ENCODE measurements at places on chromosomes 13 and 19.

DNA sequence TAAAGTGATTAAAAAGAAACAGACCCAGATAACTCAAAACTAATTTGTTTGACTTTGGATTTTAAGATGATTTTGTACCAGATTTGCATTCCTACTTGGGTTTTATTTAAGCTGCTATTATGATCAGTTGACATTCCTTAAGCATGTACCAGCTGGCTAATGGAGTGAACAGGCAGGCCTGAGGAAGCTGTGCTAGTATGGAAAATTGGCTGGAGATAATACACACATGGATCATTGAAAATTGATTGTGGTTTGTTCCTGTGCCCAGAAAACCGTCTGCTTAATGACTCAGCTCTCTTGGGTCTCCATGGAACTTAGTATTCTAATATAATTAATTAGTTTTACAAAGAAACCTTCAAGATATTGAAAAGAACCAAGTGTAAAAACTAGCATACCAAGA, 22.6 kb downstream of the POLR1D start:
- DNase-seq: no peak

DNA sequence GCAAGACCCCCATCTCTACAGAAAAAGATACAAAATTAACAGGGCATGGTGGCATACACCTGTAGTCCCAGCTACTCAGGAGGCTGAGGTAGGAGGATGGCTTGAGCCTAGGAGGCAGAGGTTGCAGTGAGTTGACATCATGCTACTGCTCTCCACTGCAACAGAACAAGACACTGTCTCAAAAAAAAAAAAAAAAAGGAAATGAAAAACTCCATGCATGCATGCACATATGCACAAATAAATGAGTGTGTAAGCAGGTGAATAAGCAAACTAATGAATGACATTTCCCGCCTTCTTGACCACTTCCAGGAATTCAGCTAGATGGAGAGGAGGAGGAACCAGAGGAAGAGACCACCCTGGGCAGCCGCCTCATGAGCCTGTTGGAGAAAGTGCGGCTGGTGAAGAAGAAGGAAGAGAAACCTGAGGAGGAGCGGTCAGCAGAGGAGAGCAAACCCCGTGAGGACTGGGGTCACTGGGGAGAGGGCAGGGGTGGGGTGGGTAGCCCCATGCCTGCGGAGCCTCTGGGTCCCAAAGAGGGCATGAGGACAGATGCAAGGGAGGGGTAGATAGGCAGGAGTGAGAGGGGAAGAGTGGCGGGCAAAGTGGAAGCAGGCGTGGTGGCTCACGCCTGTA, 58.8 kb downstream of the RYR1 start:
- no peak for DNase-seq

DNA sequence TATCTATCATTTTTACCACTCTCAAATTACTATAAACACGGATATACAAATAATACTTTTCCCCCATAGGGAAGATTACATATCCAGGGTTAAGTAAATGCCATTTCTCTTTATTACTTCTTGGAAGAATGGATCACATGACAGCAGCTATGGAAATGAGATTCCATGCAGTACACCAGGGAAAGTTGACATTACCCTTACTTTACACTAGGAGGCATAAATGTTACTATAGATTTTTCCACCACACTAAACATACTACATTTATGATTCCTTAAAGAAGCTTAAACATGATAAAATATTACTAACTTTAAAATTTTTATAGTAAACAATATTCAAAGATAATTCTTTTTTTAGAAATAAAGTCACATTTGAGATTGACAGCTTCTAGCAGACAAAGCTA, 611.4 kb downstream of the PCDH9 start:
- DNase-seq: no peak

GRCh38 chr13:101116341-101116740, 300.0 kb downstream of the NALCN start:
- no peak for DNase-seq

DNA sequence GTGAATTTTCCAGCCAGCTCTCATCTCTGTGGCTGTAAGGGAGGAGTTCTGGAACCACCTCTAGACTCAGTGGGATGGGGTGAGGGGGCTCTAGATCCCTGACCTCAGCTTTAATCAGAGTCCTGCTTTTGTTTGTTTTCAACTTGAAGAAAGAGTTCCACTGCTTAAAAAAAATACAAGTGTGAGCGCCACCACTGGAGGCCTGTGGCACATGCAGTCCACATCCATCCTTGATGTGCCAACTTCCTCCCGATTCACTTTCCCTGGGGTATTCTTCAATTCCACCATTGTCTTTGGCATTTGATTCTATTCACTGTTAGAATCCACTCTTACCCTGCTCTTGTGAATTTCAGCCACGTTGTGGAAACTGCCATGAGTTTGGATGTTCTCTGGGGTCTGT, 62.4 kb upstream of the GJB6 start:
- no peak for DNase-seq

- no peak for DNase-seq
Observed at GRCh38 chr19:23788411-23788810, 29.7 kb upstream of the ZNF681 start.

GRCh38 chr19:53424968-53425597, 6.7 kb upstream of the ZNF761 start:
- DNase-seq: peak; percentile 75

DNA sequence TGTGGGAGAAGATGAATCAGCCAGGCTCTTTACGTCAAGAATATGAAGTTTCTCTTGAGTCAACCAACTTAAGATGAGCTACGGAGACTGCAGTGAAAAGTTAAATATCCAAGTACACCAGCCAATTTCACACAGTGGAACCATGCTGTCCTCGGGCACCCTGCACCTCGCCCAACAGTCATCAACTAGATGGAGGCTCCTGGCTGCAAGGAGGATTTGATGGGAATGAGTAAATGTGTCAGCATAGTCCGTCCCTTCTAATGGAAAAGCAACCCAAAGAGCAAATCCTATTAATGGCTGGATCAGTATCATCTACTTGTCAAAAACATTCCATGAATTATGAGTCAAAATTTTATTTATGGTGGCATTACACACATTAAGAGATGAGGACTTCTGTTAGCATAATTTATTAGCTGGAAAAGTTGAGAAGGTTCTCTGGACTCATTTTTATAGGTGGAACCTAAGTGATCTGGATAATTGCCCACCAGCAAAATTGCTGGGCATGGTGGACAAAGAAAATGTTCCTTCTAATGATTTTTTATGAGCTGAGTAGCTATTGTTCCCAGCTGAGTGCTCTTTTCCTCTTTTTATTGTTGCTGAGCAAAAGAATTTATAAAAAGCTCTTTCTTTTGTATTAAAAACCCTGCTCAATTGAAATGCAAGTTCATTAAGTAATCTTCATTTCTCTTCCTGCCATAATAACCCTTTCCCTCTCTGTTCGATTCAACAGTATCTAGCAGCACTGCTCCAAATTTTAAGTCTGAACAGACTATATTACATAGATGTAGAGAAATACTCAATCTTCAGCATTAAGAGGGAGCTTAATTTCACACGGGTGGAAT, 88.4 kb downstream of the DNAJC15 start:
- DNase-seq: no peak

- DNase-seq: peak; percentile 4
Observed at GRCh38 chr19:49343123-49343522, 7.9 kb downstream of the CD37 start.

DNA sequence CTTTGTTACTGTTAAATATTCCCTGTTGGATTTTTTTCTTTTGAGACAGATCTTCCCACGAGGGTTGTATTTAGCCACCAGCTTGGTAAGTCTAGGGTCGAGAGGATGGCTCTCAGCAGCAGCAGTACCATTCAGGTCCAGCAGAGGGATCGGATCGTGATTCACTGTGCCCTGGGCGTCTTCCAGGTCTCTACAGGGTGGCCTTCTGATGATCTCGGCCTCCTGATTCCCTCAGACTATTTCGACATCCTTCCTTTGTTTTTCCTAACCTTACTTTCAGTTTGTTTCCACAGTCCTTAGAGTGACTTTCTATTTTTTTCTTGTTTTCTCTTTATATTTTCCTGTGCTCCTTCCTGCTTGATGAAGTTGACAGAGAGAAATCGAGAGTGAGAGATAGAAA, 1436.9 kb downstream of the UQCRFS1 start:
- no peak for DNase-seq

- DNase-seq: no peak
Observed at GRCh38 chr13:112933649-112934048, 35.4 kb upstream of the MCF2L start.

GRCh38 chr13:99514801-99515200, 13.5 kb downstream of the TM9SF2 start:
- no peak for DNase-seq

GRCh38 chr19:49118565-49119410, at the start of gene C19orf73:
Gene C19orf73 (minus strand): TSS chr19:49119143. CDS start chr19:49119022, 121 bp downstream.
- peak; percentile 96 for DNase-seq

DNA sequence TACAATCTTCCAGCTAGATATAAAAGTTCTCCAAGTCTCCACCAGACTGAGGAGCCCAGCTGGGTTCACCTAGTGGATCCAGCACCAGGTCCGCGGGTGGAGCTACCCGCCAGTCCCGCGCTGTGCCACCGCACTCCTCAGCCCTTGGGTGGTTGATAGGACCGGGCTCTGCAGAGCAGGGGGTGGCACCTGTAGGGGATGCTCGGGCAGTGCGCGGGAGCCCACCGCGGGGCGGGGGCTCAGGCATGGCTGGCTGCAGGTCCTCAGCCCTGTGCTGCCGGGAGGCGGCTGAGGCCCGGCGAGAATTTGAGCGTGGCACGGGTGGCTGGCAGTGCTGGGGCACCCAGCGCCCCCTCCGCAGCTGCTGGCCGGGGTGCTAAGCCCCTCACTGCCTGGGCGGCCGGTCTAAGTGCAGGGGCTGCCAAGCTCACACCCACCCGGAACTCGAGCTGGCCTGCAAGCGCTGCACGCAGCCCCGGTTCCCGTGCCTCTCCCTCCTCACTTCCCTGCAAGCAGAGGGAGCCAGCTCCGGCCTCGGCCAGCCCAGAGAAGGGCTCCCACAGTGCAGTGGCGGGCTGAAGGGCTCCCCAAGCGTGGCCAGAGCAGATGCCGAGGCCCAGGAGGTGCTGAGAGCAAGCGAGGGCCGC, 542.8 kb upstream of the PCDH9 start:
- no peak for DNase-seq

GRCh38 chr13:88395804-88396203, 724.6 kb downstream of the SLITRK5 start:
- no peak for DNase-seq

DNA sequence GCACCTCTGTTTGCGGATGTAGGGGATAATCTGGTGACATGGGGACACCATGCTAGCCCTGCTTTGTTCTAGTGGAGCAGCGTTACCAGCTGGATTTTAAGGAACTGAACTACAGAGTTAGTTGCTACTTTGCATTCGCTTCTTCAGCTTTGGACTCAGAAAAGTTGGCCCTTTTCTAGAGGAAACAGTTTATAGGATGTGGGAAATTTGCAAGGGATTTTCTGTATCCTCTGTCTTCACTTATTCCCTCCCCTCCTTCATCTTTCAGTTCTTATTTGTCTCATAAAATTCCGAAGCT, 2.1 kb downstream of the GATAD2A start:
- no peak for DNase-seq

- peak; percentile 44 for DNase-seq
Observed at GRCh38 chr13:90867336-90867683, 480.2 kb upstream of the MIR17HG start.

DNA sequence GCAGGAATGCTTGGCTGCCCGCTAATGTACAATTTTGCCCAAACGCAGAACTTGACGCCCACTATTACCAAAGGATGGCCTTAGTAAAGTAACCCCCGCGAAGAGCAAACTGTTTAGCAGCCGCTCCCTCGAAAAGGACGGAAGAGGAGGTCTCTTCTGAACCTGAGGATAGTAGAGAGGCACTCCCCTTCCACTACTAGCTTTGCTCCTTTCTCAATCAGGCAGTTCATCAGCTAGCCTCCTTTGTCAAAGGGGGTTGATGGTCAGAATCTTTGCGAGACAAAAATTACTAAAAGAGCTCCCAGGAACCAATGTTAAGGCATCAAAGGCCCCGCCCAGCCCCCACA, 534 bp downstream of the CAB39L start:
- DNase-seq: no peak

GRCh38 chr19:55676383-55676782, 1.4 kb downstream of the EPN1 start:
- no peak for DNase-seq

DNA sequence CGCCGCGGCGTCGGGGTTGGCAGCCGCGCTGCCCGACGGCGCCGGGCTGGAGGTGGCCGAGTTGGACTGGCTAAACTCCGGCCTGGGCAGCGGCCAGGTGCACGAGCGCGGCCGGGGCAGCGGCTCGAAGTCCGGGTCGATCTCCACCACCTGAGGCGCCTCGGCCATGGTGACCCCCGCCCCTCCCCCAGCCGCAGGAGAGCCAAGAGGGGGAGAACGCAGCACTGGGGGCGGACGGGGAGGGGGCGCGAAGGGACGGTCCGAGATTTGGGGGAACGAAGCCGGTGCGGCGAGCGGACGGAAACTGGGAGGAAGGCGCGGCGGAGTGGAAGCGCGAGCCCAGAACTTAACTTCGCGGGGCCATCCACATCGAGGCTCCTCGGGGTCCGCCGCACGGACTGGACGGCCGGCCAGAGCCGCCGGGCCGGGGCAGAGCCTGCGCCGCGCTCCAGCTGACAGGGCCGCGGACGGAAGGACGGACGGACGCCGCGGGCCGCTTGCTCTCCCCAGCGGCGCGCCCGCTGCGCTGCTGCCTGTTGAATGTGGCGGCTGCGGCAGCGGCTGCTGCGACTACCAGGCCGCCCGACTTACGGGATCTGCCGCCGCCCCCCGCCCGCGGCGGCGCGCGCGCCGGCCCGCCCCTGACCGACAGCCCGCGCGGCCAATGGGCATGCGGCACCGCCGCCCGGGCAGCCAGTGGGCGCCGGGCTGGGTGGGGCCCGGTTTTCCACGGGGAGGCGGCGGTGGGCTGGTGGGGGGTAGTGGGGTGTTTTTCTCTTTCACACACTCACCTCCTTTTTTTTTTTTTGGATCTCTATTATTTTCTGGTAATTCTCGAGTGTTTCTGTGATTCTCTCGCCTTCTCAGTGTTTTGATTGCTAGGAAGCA, at the start of gene FOXO1:
Gene FOXO1, minus strand, starts transcription at position 597 of the 888 bp plus-strand sequence. Its CDS starts 429 bp downstream, at position 168.
- DNase-seq: peak; percentile 90

DNA sequence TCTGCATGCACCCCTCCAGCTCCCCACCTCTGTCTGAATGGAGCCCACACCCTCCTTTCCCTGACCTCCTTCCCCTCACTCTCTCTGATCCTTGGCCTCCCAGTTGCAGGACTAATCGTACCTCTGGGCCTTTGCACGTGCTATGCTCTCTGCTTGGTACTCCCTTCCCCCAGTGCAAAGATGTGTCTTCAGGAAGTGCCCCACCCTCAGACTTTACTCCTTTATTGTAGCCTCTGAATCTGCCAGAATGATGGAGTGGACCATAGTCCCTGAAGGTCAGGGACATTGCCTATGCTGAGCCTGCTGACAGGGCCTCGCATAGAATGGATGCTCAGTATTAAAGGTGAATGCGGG, 1.3 kb upstream of the JUND start:
- peak; percentile 46 for DNase-seq
